ENCODE measurements at places on chromosomes 2 and 18. TPM values are rescaled to one million over a fixed set of nuclear protein-coding genes. Genes with fewer than 3 reads are reported as not detected.

IL18RAP gene
- total RNA-seq = 0.41 TPM

ANKRD23 gene
- 4.1 TPM for total RNA-seq

TCF7L1 gene
- total RNA-seq = 0.41 TPM

BCL11A gene
- 68.1 TPM for total RNA-seq

STPG4 gene
- total RNA-seq = 0.41 TPM

SCTR gene
- 0.82 TPM for total RNA-seq

SERPINB10 gene
- total RNA-seq = 0.41 TPM

CFAP65 gene
- total RNA-seq = 0.82 TPM

Data from frontal cortex (tissue), 4 donors.